ENCODE measurements at places on chromosomes 6 and 20.

- DNase-seq: no peak
Measured at GRCh38 chr20:53524589-53525312, 68.9 kb downstream of the ZNF217 start.

DNA sequence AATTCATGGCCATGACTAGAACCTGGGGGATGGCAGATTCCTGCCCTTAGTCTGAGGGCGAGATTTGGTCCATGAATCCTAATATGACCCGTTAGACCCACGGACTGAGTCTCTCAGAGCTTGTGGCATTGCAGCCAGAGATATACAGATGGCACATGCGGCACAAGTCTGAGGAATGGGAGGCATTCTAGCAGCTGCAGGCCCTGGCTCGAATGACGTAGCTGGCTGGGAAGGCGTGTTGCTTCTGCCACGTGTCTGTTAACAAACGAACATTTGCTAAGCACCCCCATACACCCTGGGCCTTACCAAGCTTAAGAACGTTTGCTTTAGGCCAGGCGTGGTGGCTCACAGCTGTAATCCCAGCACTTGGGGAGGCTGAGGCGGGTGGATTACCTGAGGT, 68.0 kb downstream of the CD164 start:
- no peak for DNase-seq

GRCh38 chr20:38569747-38570525, 11.1 kb upstream of the ADIG start:
- peak; percentile 62 for DNase-seq

GRCh38 chr6:43674291-43674690, 13.3 kb downstream of the MRPS18A start:
- DNase-seq: no peak

GRCh38 chr20:45781391-45781931, 10.2 kb downstream of the WFDC3 start:
- no peak for DNase-seq

DNA sequence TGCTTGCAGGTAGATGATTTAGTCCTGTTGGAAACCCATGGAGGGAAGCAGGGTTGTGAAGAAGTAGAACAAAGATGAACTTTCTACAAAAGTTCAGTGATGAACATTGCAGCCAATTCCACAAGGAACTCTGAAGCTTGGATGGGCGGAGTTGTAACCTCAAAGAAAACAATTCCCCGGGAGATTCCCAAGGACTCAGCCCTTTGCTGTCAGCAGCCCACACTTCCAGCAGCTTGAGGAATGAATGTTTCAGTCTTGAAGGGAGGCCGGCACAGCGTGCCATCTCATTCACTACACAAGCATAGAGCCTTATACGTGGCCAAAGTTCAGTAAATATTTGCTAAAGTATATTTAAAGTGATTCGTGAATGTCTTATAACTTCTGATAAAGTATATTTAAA, 269.4 kb downstream of the NKAIN2 start:
- DNase-seq: no peak

GRCh38 chr20:46791722-46792416, 82.4 kb downstream of the SLC2A10 start:
- DNase-seq: no peak

GRCh38 chr6:46528961-46529750, 37.9 kb upstream of the RCAN2 start:
- no peak for DNase-seq

GRCh38 chr6:151705993-151706733, 101.3 kb upstream of the ESR1 start:
- no peak for DNase-seq

Measured in suppressor macrophage (primary cell).